ENCODE measurements at places on chromosomes 12 and 14. TPM values are rescaled to one million over a fixed set of nuclear protein-coding genes. Genes with fewer than 3 reads are reported as not detected.

DNA sequence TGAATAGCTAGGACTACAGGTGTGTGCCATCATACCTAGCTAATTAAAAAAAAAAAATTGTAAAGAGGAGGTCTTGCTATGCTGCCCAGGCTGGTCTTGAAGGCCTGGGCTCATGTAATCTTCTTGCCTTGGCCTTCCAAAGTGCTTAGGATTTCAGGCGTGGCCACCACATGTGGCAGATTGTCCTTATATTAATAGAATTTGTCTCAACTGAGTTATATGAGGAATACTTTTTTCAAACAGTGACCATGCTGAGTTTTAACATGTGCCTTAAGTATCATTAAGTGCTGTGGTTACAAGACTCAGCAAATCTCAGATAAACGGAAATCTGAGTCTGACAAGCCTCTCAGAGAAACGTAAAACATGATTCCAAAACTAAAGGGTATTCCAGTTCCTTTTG is 83.2 kb upstream of the FERMT2 start:
- DNase-seq = no peak
- peaks cover 67% of the 10 kb centered on the region for H3K36me3 ChIP-seq
- peaks cover 41% of the 10 kb centered on the region for H3K4me1 ChIP-seq
- no peak overlapping the region for H3K4me3 ChIP-seq

DNA sequence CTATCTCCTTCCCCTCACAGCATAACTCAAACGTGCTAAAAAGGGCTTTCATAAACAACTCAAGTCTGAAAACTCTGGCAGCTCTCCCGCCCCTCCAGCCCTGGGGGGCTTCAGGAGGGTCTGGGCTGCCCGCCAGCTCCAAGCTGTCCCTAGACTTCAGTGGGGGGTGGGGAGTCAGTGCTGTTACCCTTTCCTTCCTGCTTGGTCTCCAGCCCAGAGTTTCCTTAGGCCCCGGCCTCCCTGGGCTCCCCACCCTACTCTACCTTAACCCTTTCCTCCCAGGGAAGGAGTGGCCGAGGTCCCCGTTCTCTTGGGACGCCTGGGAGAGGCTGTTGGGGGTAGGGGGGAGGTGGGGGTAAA is 530 bp upstream of the NYNRIN start:
- no peak overlapping the region for H3K4me3 ChIP-seq
- no peaks in the 10 kb centered on the region for H3K36me3 ChIP-seq
- no peak for DNase-seq
- H3K27me3 ChIP-seq = peaks cover 40% of the 10 kb centered on the region
- H3K4me1 ChIP-seq = peaks cover 6% of the 10 kb centered on the region

GRCh38 chr14:63992858-63993257 is 140.1 kb downstream of the SYNE2 start:
- peaks cover 19% of the 10 kb centered on the region for H3K4me1 ChIP-seq
- no peak overlapping the region for H3K4me3 ChIP-seq
- H3K36me3 ChIP-seq = peaks cover 72% of the 10 kb centered on the region
- no peaks in the 10 kb centered on the region for H3K27me3 ChIP-seq
- no peak for DNase-seq
- peak overlapping the region; percentile 63 for H3K27ac ChIP-seq

DNA sequence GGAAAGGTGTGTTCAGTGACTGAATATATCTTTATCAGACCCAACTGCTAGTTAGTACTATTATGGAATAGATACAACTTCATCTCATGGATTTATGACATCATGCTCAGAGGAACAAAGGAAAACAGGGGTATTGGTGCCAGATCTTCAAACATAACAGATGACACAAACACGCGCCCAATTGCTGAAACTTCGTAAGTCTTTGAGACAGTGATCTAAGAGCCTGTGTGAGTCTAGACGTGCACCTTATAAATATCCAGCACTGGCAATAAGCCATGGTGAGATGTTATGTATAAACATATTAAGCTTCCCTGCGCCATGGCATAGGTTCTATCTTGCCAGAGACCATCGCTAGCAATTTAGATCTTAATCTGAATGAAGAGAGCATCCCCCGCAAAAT is 42.2 kb upstream of the NR2C1 start:
- H3K27me3 ChIP-seq = no peaks in the 10 kb centered on the region
- no peak overlapping the region for H3K27ac ChIP-seq
- no peaks in the 10 kb centered on the region for H3K36me3 ChIP-seq
- no peak overlapping the region for H3K4me3 ChIP-seq

Gene IFNG-AS1
- not detected for total RNA-seq

Gene FAIM2
- total RNA-seq = 0.33 TPM

DNA sequence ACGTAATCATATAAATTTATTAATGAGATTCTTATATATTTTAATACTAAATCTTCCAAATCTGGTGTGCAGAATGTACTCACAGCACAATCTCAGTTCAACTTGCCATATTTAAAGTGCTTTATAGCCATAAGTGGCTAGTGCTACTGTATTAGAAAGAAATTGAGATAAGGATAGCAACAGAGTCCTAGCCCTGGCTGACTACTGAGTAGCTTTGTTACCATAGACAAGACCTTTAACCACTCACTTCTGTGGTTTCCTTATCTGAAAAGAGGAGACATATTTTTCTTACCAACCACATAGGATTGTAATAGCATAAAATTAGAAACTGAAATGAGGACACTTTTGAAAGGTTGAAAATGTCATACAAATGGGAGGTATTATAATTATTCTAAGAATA is 2.0 kb upstream of the CHURC1 start:
- H3K27me3 ChIP-seq = peaks cover 11% of the 10 kb centered on the region
- no peak for DNase-seq
- no peak overlapping the region for H3K4me3 ChIP-seq
- no peak overlapping the region for H3K27ac ChIP-seq

Gene ADGRD1
- 0.05 TPM for total RNA-seq

Gene SPRYD4
- 3.8 TPM for total RNA-seq

- DNase-seq = no peak
- H3K27me3 ChIP-seq = no peaks in the 10 kb centered on the region
- no peaks in the 10 kb centered on the region for H3K4me1 ChIP-seq
- no peak overlapping the region for H3K27ac ChIP-seq
- no peak overlapping the region for H3K4me3 ChIP-seq
Measured at GRCh38 chr12:20450591-20451180, 82.3 kb downstream of the PDE3A start.

Gene PRIMA1
- not detected for total RNA-seq

Gene TEX52
- total RNA-seq = 0.29 TPM

GRCh38 chr12:54082397-54082892 is 28.8 kb downstream of the HOXC4 start:
- peaks cover 14% of the 10 kb centered on the region for H3K27me3 ChIP-seq
- H3K27ac ChIP-seq = peak overlapping the region; percentile 91
- DNase-seq = peak; percentile 50
- H3K4me3 ChIP-seq = peak overlapping the region; percentile 74
- H3K36me3 ChIP-seq = no peaks in the 10 kb centered on the region

GRCh38 chr14:93185349-93185720 is 218 bp downstream of the LYSET start:
- no peak for DNase-seq
- H3K4me3 ChIP-seq = peak overlapping the region; percentile 82
- peak overlapping the region; percentile 94 for H3K27ac ChIP-seq
- peaks cover 35% of the 10 kb centered on the region for H3K4me1 ChIP-seq

GRCh38 chr14:96827290-96827689 is 30.1 kb downstream of the VRK1 start:
- no peak for DNase-seq
- no peak overlapping the region for H3K4me3 ChIP-seq
- H3K27me3 ChIP-seq = no peaks in the 10 kb centered on the region
- H3K36me3 ChIP-seq = peaks cover 39% of the 10 kb centered on the region
- H3K27ac ChIP-seq = no peak overlapping the region
- peaks cover 14% of the 10 kb centered on the region for H3K4me1 ChIP-seq

GRCh38 chr12:103973909-103974308 is 8.2 kb downstream of the TDG start:
- no peak for DNase-seq
- H3K4me3 ChIP-seq = no peak overlapping the region
- peaks cover 28% of the 10 kb centered on the region for H3K36me3 ChIP-seq
- H3K27ac ChIP-seq = no peak overlapping the region
- H3K27me3 ChIP-seq = no peaks in the 10 kb centered on the region
- peaks cover 41% of the 10 kb centered on the region for H3K4me1 ChIP-seq

DNA sequence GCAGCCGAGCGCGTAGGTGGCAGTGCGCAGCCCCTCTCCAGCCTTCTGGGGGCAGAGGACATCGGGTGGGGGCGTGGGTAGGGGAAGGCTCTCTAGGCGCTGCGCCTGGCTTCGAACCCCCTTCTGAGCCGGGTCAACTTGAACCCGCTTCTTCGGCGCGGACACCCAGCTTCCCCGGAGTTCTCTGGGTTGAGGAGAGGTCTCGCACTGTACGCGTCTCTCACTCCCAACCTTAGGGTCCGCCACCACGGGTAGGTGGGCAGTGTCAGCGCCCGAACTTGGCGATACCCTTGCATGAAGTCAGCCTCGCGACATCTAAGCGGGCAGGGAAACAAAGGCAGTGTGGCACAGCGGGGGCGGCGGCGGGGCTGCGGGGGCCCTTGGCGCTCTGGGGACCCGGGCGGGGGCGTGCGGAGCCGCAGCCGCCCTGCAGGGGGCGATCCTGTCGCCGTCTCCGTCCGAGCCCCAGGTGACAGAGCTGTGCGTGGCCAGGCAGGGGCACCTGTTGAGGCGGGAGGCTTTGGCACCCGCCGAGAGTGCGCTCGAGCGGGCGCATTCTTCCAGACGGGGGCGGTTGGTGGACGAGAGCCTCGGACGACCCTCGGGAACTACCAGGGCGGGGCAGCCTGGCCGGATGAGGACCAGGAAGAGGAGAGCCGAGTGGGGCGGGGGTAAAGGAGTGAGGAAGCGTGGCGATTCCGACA is 1.1 kb downstream of the GALNT16 start:
- H3K36me3 ChIP-seq = no peaks in the 10 kb centered on the region
- DNase-seq = peak; percentile 35
- H3K4me1 ChIP-seq = peaks cover 6% of the 10 kb centered on the region
- H3K27ac ChIP-seq = no peak overlapping the region

Gene AQP2
- not detected for total RNA-seq

Gene MYO1H
- not detected for total RNA-seq

DNA sequence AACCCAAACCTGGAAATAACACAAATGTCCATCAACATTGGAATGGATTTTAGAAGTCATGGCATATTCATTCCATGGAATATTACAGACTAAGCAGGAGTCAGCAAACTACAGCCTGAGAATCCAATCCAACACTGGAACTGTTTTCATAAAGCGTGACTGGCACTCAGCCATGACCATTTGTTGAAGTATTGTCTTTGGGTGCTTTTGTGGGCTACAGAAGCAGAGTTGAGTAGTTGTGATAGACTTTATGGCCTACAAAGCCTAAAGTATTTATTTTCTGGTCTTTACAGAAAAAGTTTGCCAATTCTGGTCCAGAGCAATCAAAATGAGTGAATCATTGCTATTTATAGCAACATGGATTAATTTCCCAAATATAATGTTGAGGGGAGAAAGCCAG is 34.5 kb upstream of the FRS2 start:
- no peaks in the 10 kb centered on the region for H3K27me3 ChIP-seq
- DNase-seq = no peak
- H3K4me1 ChIP-seq = no peaks in the 10 kb centered on the region
- H3K4me3 ChIP-seq = no peak overlapping the region
- H3K36me3 ChIP-seq = no peaks in the 10 kb centered on the region

DNA sequence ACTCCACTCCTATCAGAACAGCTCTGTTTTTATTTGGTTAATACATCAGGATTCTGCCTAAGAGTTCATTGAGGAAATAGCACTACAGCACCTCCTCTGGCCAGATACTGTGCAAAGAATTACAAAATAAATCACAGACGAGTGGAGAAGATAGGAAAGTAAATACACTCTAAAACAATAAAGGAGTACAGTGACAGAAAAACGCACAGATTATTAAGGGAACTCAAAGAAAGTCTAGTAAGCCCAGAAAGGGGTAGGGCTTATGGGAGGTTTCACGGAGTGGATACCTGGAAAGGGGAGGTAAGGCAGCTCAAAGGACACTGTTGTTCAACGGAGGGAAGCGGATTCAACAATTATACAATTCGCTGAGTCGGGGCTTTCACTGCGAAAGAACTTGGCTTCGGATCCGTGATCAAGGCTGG is 5.5 kb downstream of the OR10AD1 start:
- peaks cover 20% of the 10 kb centered on the region for H3K27me3 ChIP-seq
- peaks cover 48% of the 10 kb centered on the region for H3K4me1 ChIP-seq
- peaks cover 34% of the 10 kb centered on the region for H3K36me3 ChIP-seq
- H3K4me3 ChIP-seq = peak overlapping the region; percentile 77
- peak overlapping the region; percentile 90 for H3K27ac ChIP-seq
- DNase-seq = peak; percentile 46

Gene KLRF1
- total RNA-seq = 0.19 TPM

GRCh38 chr14:36768638-36769337 is 107.1 kb downstream of the PAX9 start:
- no peak for DNase-seq
- no peak overlapping the region for H3K27ac ChIP-seq
- no peaks in the 10 kb centered on the region for H3K4me1 ChIP-seq
- H3K4me3 ChIP-seq = no peak overlapping the region

- no peak for DNase-seq
- H3K27ac ChIP-seq = no peak overlapping the region
- no peak overlapping the region for H3K4me3 ChIP-seq
- no peaks in the 10 kb centered on the region for H3K36me3 ChIP-seq
- H3K27me3 ChIP-seq = no peaks in the 10 kb centered on the region
- H3K4me1 ChIP-seq = no peaks in the 10 kb centered on the region
Measured at GRCh38 chr14:67999290-67999689, 179.7 kb downstream of the RAD51B start.

DNA sequence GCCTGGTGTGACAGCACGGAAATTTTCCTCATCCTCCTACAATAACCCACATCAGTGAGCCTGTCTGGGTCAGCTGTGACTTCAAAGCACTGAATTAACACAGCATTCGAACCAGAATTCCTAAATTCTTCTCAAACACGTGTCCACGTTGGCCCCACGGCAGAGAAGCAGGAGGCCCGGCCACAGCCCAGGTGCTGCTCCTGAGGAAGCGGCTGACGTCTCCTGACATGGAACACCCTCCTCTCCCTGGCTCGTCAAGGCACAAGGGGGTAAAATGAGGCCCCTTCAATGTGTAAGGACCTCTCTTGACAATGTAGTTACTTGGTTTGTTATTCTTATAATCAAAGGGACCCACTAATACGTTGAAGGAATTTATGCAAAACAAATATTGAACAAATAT is 156.3 kb upstream of the GSC start:
- H3K27ac ChIP-seq = no peak overlapping the region
- H3K4me1 ChIP-seq = no peaks in the 10 kb centered on the region
- no peak overlapping the region for H3K4me3 ChIP-seq
- H3K27me3 ChIP-seq = no peaks in the 10 kb centered on the region
- H3K36me3 ChIP-seq = no peaks in the 10 kb centered on the region

GRCh38 chr12:73585136-73585535 is 952.5 kb upstream of the ATXN7L3B start:
- H3K4me3 ChIP-seq = no peak overlapping the region
- H3K27me3 ChIP-seq = no peaks in the 10 kb centered on the region
- H3K4me1 ChIP-seq = no peaks in the 10 kb centered on the region
- H3K27ac ChIP-seq = no peak overlapping the region
- no peak for DNase-seq
- no peaks in the 10 kb centered on the region for H3K36me3 ChIP-seq

All from activated CD4-positive, alpha-beta T cell treated with anti-CD3 and anti-CD28 coated beads, Interleukin-2, amount 10 ng/mL, durations not matched to agents 7 days and 5 days (primary cell).